ENCODE measurements at places on chromosomes 16 and 17. TPM values are rescaled to one million over a fixed set of nuclear protein-coding genes. Genes with fewer than 3 reads are reported as not detected.

Gene ANKRD40CL
- not detected for total RNA-seq

Gene SEZ6L2
- 20.3 TPM for total RNA-seq

Gene KRT27
- not detected for total RNA-seq

Gene SUMO2
- total RNA-seq = 373 TPM

Gene KIF18B
- total RNA-seq = 36.8 TPM

Gene AIPL1
- not detected for total RNA-seq

Gene NLRC3
- 0.02 TPM for total RNA-seq

Gene PRSS36
- 2.1 TPM for total RNA-seq

Gene CFAP97D1
- 0.01 TPM for total RNA-seq

Gene CD19
- not detected for total RNA-seq

Gene TMEM88
- 0.50 TPM for total RNA-seq

Gene IGF2BP1
- total RNA-seq = 75.0 TPM

Gene TNFRSF17
- total RNA-seq = not detected

Gene SERPINF2
- total RNA-seq = 5.2 TPM

Gene IRX6
- not detected for total RNA-seq

Gene TBC1D3I
- total RNA-seq = 0.21 TPM

Gene KRTAP16-1
- not detected for total RNA-seq

Gene LPO
- total RNA-seq = 0.07 TPM

Gene BLMH
- total RNA-seq = 42.5 TPM

Gene AATK
- total RNA-seq = 0.55 TPM

Gene CRISPLD2
- total RNA-seq = 4.2 TPM

Gene CLEC10A
- not detected for total RNA-seq

Gene TBC1D3E
- total RNA-seq = not detected

Gene ZNF469
- total RNA-seq = 7.2 TPM

Gene PRSS53
- 1.1 TPM for total RNA-seq

Gene CTRB2
- total RNA-seq = 0.16 TPM

Gene VASN
- total RNA-seq = 3.3 TPM

Gene SSTR5
- total RNA-seq = 0.51 TPM

Gene METTL26
- 147 TPM for total RNA-seq

Gene TEKT3
- 0.10 TPM for total RNA-seq

Gene PDPR
- total RNA-seq = 14.4 TPM

Gene PLA2G15
- total RNA-seq = 16.2 TPM

Gene PTGES3L
- 0.87 TPM for total RNA-seq

Gene HCRT
- not detected for total RNA-seq

Gene SLFN12
- total RNA-seq = not detected

Gene CD300H
- not detected for total RNA-seq

Gene FNDC8
- 0.07 TPM for total RNA-seq

Gene PLLP
- total RNA-seq = 1.7 TPM

Measured in A549 treated with AZD2906 at 1 μM for 4 hours (cell line).